ENCODE measurements at places on chromosomes 12 and 14. TPM values are rescaled to one million over a fixed set of nuclear protein-coding genes. Genes with fewer than 3 reads are reported as not detected.

- DNase-seq = no peak
These were observed 52.0 kb upstream of the KCNA1 start for GRCh38 chr12:4857472-4858291.

DNA sequence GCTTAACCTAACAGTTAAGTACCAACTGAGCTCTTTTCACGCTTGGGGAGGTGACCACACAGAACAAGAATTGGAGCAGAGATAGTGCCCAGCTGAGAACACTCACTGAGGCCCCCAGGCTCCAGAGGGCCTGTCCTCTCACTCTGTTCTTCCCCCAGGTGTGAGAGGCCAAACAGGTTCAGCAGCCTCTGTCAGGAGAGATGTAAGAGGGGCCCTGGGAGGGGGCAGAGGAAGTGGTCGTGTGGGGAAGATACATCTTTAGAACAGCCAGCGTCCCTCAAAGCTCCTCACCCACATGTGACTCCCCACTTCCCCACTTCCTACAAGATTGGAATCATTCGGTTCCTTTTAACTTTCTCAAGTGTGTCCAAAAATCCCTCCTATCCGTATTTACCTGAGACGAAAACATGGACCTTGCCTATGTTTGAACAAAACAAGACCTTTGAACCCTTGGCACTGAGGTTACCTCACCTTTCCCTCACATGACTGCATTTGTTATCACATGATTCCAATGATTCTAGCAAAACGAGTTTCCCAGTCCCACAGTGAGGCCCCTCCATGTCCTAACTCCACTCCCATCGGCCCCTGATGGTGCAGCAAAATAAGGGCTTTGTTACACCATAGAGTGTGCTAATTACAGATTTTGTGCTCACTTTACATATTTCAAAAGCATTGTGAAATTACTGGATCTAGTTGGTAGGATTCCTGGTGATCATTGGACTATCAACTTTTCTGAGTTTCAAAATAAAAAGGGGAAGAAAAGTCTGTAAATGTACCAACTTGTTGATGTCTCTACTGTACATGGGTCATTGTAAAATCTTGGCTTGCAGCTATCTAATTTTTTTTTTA lies 40.0 kb upstream of the PAPOLA start:
- DNase-seq = no peak

DNA sequence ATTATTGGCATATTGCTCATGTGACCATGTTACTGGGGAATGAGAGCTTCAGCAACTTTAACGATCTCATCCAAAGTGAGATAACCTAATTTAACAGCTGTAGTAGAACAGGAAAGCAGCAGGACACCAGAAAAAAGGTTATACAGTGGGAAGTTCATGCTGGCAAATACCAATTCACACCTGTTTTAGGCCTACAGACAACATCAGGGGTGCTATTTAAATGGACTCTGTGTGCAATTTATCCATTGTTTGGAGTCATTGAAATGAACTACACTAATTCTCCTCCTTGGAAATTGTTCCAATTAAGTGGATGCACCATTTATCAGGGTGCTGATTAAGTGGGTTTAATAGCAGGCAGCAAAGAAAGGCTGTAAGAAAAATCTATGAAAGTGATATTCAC lies 424.4 kb upstream of the LMO3 start:
- DNase-seq = no peak

DNA sequence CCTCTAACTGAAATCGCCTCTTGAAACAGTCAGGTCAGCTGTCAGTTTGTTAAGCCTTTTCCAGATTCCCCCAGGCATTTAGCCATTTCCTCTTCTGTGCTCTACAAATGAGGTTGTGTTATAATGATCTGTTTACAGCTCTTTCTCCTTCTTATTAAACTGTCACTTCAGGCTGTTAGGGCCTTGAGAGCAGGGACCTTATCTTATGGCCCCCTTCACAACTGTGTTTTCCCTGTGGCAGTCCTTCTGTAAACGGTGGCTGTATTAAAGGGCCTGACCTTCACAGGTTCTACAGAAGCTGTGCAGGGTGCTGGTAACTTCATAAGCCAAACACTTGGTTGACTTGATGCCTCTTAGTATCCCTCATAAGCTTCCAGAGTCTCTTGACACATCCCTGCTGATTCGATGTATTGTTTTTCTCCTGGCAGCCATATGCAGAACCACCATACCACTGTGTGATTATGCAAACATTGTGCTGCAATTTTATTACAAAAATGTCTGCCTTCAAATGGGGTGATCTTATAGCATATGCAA lies 104.7 kb downstream of the PLEKHA5 start:
- no peak for DNase-seq

DNA sequence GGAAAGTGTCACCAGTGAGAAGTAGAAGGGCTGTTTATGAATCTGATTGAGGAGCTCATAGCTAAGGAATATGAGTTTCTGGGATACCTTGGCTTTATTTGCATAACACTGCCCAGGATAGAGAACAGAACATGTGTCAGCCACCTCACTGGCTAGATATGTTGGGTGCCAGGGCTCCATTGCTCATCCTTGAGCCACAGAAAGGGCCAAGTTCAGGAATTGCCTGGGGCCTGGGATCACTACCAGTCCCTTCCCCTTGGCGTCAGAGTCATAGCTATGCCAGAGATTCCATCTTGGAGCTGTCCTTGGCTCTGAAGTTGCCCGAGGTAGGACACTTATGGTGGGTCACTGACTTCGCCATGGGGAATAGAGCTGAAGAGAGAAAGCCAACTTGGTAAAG lies 49.0 kb downstream of the IFT43 start:
- no peak for DNase-seq

GRCh38 chr14:24426912-24427536 lies 2.4 kb downstream of the CBLN3 start:
- no peak for DNase-seq

DNA sequence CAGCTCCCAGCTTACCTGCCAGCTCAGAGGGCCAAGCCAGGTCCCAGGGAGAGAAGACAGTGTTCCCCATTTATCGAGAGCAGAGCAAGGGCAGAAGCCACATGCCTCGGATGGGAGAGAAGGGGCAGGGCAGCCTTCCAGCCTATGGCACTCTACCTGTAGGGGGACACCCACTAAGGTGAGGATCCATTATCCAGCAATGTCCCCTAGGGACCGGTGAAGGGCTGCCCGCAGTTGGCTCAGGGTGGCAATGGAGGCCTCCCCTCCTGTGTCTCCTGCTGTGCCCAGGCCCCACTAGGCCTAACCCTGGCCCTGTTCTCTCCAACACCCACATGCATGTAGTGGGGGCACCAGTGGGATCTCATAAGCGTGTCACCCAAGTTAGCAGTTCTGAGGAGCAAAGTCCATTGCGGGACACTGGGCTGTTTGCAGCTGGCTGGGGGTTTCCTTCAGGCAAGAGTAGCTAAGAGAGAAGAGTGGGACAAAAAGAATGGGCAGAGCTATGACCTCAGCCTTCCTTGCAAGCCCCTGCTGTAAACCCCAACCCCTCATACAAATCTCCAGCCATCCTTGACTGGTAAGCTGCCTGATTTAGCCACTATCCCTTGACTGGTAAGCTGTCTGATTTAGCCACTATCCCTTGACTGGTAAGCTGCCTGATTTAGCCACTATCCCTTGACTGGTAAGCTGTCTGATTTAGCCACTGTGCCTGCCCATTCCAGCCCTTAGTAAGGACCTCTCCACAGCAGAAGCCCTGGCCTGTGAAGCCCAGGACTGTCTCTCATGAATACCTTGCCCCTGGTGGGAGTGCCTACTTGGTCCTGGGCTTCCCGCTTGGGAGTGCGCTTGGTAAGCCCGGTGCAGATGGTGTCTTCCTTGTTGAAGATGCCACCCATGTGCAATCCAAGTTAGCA lies 5.2 kb upstream of the ASB2 start:
- DNase-seq = no peak

DNA sequence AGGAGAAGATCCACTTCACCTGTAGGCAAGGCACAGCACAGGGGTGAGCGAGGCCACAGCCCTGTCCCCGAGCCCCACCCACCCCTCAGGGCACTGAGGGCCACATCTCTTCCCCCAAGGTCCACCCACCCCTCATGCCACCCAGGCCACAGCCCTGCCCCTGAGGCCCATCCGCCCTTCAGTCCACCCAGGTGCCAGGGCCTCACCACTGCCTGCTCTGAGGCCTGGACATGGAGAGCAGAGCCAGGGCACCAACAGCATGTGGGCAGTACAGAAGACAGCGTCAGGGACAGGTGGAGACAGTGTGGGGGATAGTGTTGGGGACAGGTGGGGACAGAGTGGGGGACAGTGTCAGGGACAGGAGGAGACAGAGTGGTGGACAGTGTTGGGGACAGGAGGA lies 138.3 kb downstream of the TMEM121 start:
- DNase-seq = no peak

DNA sequence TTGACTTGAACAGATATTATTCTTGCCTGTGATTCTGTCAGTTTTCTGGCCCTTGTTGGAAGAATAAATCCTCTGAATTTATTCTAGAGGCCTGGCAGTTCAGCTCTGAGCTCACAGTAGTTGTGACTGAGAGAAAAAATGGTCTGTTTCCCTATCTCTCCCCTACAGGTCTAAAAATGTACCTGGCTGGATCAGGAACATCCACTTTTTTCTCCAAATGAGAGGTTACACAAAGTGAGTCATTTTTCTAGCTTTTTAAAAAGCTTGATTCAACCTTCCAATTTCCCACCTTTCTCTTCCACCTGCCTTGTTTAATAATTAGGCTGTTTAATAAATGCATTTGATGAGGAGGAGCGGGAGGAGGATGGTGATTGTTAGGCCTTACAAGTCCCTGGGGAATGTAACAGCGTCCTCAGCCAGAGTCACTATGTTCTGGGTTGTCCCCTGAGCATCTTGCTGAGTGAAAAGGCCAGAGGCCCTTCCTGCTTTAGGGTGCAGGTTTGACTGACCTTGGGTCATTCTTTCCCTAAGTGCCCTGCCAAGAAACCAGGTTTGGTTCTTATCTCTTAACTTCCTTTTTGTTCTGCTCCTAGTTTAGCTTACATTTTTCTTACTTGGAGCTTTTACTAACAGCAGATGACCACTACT lies 91.7 kb upstream of the FUT8 start:
- DNase-seq = no peak

The BEST3 gene
- not detected for total RNA-seq

The TAC3 gene
- not detected for total RNA-seq

The C2CD5 gene
- total RNA-seq = 34.4 TPM

The TCL1B gene
- not detected for total RNA-seq

The MAPK1IP1L gene
- total RNA-seq = 87.3 TPM

The GPR132 gene
- total RNA-seq = 1.9 TPM
